RCC 7860 (cell line): ENCODE measurements at places on chromosomes 2 and 18.

GRCh38 chr2:236120141-236120601 is 48.0 kb downstream of the GBX2 start:
- DNase-seq = no peak

GRCh38 chr2:222813177-222813843 is 47.5 kb upstream of the ACSL3 start:
- DNase-seq = no peak

DNA sequence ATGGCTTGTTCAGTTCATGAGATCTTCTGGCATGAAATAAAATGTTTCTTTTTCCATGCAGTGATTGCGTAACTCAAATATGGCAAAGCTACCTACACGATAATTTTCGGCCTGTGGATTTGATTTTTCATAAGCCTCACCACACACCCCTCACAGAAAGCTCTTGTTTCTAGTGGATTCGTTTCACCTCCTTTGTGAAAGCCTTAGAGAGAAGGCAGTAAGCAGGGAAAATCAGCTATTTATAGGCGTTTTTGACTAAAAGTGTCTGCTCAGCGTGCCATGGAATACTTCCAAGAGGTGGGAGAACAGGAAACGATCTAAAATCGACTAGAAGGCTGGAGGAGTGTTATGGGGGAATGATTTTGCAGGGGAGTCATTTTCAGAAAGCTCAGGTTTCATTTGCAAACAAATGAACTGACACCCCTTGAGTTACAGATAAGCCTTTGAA is 417.9 kb downstream of the TGIF1 start:
- DNase-seq = no peak

GRCh38 chr18:71352618-71353017 is 1063.8 kb downstream of the SOCS6 start:
- no peak for DNase-seq

GRCh38 chr2:46294176-46294836 is 2.9 kb upstream of the EPAS1 start:
- DNase-seq = no peak

DNA sequence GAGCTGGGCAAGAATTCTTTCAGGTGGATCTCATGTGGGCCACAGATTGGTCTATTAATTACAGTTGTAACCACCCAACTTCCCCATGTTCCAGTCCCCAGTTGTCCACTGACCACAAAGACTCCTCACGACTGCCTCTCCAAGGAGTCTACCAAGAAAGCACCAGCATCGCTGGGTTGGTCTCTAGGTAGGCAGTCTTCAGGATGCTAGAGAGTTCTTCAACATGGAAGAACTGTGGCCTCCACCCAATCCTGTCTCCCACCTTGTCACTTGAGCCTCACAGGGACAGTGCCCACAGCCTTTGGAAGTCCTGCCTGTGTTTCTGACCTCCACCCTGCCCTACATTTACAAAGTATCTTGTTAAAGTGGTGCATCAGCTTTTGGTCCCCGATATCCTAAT is 184.7 kb upstream of the FN1 start:
- no peak for DNase-seq

GRCh38 chr18:77086656-77087392 is 45.8 kb downstream of the MBP start:
- DNase-seq = no peak

DNA sequence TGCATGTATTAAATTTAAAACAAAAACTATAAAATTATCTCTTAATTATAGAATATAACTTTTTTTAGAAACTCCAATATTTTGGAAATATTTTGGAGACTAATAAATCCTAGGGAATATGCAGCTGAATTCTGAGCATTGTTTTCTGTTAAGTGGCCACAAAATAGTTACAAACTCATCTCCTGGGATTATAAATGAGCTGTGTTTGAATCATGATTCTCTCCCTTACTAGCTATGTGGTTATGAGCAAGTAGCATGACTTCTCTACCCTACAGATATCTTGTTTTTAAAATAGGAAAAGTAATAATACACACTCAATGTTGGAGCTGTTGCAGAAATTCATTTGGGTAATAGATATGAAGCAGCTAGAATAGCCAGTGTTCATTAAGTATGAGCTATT is 137.9 kb upstream of the ITGA4 start:
- no peak for DNase-seq

DNA sequence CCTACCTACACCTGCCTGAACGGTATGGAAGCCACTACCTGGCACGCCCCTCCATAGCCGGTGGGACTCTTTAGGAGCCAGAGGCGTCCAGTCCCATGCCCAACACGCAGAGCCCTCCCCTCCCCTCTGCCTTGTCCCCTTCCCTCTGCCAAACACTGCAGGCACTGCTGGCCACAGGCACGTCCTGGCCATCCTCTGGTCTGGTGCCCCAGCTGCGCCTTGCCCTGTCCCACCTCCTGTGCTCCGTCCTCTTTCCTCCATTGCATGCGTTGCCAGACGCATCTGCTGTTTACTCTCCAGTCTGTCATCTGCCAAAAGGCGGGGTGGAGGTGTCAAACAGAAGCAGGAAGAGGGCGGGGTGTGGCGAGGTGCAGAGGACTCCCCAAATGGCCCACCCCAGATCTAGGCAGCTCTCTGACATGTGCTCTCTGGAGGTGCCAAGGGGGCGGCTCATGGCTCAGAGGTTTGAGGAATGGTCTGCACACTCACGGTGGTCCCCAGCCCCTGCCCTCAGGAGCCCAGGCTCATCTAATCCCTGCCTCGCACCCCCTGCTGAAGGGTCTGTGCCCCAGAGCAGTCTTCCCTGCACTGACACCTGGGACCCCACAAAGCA is 45.1 kb downstream of the HS6ST1 start:
- DNase-seq = no peak

DNA sequence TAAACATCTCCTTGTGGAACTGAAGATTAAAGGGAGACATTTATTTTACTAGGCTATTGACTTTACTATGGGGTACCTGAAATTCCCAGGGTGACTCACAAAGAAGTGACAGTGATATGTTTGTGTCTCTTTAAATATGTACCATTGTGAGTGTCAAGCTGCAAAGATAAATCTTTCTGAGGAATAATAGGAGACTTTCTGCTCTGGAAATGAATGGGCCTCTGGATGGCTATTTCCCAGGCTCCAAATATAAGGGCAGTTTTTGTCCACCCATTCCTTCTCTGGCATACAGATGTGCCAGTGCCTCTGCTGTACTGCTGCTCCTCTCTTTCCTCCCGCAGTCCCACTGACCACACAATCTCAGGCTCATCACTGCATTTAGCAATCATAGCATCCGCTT is 586.4 kb upstream of the CNTNAP5 start:
- DNase-seq = no peak

DNA sequence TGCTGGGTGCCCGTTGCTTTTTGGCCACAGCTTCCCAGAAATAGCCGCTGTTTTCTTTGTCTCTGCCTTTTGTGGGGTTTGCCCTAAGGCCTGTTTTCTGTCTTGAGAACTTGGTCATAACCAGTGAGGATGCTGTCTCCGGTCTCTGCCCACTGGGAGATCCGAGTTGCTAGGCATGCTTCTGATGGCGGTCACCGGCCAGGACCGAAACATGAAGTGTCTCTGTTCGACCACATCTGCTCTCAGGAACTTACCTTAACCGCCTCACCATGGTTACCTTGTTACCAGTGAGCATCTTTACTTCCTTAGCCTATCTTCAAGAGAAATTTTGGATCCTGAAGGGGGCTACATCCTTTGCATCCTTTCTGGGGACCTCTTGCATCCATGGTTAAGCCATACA is 91.9 kb downstream of the RTP5 start:
- no peak for DNase-seq

DNA sequence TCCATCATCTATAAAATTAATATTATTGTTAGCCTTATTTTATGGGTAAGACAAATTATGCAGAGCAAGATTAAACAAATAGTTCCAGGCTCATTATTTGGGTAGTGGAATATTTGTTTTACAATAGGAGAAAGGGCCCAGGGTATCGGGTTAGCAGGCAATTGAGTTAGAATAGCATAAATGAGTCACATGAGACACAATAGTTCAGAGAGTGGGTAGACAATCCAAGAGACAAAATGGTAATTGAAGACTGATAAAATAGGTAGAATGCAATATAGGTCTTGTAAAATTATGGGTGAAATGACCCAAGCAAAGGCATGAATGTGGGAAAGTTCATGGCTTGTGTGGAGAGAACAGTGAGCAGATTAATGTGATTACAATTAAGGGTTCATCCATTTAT is 790.9 kb upstream of the GCFC2 start:
- no peak for DNase-seq

- no peak for DNase-seq
Measured at GRCh38 chr2:210269148-210269547, 43.9 kb upstream of the ACADL start.

DNA sequence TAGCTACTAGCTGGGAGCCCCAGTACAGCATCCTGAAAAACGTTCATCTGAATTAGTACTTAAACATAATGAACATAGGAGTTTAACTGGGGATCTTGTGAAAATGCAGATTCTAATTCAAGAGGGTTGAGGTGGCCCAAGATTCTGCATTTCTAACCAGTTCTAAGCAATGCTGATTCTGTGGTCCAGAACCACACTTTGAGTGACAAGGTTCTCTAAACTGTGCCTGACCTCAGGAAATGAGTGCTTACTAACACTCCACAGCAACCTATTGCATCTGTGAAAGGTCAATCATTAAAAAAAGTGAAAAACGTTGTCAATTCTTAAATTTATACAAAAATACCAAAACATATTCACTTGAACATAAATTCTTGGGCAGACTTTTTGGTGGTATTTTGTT is 157.1 kb upstream of the ZFP36L2 start:
- DNase-seq = no peak

DNA sequence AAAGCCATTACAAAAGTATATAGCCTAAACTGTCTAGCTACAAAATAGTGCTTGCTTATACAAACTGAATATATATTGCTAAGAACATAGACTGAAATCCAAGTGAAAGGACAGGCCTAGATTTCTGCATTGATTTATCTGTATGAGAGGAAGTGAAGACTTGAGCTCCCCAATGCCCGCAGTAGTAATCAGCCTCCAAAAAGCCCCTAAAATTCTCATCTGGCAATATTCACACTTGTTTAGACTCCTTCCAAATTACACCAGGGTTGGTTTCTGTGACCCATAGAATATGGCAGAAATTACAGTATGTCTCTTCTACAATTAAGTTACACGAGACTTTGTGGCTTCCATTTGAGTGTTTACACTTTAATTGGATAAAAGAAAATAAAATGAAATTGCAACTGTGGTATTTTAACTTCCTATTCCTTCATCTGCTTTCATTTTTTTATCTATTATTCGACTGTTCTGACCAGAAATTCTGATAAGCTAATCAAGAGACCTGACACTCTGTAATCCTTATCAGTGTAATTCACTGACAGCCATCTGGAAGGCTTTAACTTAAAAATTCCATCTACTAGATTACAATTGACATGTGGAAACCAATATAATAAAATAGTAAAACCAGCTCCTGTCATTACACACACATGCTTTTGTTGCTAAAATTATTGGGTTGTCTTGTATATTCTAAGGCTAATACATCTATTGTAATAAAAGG is 21.1 kb downstream of the ABCB11 start:
- DNase-seq = no peak

- peak; percentile 80 for DNase-seq
Measured at GRCh38 chr2:159131914-159132281, 154.6 kb downstream of the WDSUB1 start.

GRCh38 chr2:187654535-187654934 is 100.3 kb upstream of the TFPI start:
- no peak for DNase-seq

DNA sequence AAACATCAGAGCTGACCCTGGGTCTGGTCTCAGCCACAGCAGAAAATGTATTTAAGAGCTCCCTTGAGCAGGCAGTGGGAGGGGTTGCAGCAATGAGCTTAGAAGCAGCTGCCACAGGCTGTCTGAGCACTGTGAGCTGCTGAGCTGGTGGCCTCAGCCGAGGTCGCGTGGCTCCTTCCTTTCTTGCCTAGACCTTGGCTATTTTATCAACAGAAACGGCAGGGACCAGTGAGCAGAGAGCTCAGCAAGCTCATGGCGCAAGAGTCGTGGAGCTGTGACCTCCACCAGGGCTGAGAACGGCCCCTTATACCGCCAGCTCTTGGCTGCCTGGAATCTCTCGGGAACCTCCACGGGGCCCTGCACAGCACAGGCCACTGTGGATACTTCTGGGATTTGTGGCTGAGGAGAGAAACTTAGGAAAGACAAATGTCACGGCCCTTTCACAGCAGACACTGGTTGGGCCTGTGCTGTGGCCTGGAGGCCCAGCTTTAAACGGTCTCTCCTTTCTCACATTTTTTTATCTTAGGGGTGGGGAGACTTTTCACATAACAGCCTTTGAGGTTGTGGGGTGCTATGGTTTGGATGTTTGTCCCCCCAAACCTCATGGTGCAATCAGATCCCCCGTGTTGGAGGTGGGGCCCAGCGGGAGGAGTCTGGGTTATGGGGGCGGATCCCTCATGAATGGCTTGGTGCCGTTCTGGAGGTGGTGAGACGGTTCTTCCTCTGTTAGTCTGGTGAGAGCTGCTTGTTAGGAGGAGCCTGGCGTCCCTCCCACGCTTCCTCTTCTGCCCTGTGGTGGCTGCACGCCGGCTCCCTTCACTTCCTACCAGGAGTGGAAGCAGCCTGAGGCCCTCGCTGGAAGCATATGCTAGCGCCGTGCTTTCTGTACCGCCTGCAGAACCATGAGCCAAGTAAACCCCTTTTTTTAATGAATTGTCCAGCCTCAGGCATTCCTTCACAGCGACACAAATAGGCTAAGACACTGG is 1.7 kb downstream of the ALLC start:
- no peak for DNase-seq

DNA sequence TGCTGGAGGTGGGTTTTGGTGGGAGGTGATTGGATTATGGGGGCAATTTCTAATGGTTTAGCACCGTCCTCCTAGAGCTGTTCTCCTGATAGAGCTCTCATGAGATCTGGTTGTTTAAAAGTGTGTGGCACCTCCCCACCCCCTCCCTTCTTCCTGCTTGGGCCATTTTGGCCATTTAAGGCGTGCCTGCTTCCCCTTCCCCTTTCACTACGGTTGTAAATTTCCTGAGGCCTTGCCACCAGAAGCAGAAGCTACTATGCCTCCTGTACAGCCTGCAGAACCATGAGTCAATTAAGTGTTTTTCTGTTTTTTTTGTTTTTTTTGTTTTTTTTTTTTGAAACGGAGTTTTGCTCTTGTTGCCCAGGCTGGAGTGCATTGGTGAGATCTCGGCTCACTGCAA is 335.7 kb upstream of the HS6ST1 start:
- no peak for DNase-seq

- DNase-seq = no peak
Measured at GRCh38 chr2:152098496-152099366, at the start of gene CACNB4. TSS of gene CACNB4 (minus strand) at chr2:152099044.

- no peak for DNase-seq
Measured at GRCh38 chr2:74041182-74041581, 56.5 kb downstream of the TET3 start.

DNA sequence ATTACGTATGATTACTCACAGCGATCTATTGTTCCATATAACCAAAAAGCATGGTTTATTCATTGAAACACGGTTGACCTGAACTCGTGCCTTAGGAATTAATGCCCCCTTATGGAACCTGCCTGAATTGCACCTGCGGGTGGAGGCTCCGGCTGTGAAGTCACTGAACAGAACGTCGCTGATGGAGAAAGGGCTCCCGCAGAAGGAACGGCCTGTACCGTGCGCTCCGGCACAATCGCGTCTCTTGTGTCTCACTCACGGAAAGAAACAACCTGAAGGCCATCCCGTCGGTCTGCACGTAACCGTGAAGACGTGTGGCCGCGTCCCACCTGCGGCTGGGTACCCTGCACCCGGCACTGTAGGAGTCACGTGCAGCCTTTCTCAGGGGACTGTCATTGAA is 133.1 kb downstream of the NFATC1 start:
- DNase-seq = peak; percentile 29
